ENCODE measurements at places on chromosomes 6 and 20.

- no peak for DNase-seq
Observed at GRCh38 chr6:41736186-41736733, 852 bp upstream of the TFEB start.

DNA sequence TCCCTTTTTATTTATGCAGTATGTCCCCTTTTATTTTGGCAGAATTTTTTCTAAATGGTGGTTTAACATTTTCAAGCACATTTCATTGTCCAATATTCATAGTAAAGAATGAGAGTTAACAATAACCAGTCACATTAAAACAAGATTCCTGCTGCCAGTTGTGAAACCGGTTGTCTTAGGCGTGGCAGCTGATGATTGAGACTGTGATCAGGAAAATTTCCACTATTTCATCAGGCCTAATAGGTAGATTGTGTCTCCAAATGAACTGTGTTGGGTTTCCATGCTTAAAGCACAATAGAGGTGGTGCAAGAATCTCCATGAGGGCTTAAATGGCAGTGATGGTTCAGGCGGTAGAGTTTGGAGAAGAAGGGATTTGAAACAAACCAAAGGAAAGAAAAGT lies 15.3 kb downstream of the PRDM1 start:
- no peak for DNase-seq

- DNase-seq, result no peak
Observed at GRCh38 chr6:122116835-122117627, 282.4 kb upstream of the HSF2 start.

DNA sequence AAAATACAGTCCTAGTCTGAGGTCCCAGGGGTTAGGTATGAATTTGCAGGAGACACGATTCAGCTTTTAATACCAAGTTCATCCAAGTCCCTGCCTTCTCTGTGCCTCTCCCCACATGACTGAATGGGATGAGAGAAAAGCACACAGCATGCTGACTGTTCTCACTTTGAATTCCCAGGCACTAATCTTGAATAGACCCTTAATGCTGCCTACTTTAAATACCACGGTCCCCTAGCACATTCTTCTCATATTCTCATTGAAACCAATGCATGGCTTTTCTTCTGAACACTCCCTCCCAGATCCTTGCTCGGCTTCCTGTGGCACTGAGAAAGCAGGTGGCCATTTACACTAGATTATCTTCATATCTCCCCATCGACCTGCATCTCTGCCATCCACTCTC lies 30.1 kb upstream of the SCAF8 start:
- DNase-seq, result no peak

- peak; percentile 13 for DNase-seq
Observed at GRCh38 chr6:166617359-166617758, 9.7 kb downstream of the RPS6KA2 start.

GRCh38 chr6:132725471-132725870 lies 11.6 kb upstream of the VNN1 start:
- DNase-seq, result no peak

DNA sequence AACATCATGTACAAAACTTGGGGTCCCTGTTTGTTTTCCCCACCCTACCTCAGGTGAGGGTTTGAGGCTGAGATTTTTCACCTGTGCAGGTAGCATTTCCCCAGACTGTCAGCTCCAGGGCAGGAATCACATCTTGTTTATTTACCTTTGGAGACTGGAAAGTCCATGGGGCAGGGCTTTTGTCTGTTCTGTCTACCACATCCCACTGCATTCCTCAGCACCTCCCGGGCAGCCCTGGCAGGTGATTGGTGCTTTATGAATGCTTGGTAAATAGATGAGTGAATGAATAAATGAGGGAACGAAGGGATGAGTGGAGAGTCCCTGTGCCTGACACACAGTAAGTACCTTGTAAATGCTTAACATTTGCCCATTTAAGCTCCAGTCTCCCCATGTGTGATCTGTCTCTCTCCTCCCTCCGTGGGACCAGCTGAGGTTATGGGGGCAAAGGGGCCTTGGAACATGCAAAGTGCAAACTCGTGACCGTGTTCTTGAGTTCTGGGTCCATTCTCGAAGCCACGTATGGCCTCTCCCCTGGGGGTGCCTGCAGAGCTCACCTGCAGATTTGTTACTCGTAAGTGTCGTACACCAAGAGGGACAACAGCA lies 69.7 kb upstream of the PMEPA1 start:
- DNase-seq, result no peak

- DNase-seq, result no peak
Observed at GRCh38 chr6:134667111-134667510, 282.8 kb downstream of the ALDH8A1 start.

GRCh38 chr20:52801628-52802006 lies 170.5 kb upstream of the TSHZ2 start:
- DNase-seq, result no peak

DNA sequence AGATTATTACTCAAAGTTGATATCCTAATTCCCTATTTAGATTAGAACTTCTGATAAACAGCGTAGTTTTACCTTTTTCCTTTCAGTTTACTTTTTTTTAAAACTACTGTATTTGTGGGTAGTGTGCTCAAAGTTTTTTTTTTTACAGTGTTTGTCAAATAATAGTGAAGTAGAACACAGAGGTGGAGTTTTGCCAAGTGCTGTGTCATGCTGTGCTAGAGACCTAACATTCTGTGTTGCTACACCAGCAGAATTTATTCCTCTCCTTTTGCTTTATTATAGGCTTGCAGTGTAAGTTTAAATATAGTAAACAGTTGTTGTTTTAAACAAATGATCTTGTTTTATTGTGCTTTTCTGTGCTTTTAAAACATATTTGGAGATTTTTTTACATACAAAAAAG lies 125.4 kb downstream of the HIVEP1 start:
- DNase-seq, result peak; percentile 81

GRCh38 chr6:13375360-13375878 lies 47.1 kb upstream of the TBC1D7 start:
- no peak for DNase-seq

GRCh38 chr6:20158676-20159075 lies 53.6 kb downstream of the MBOAT1 start:
- DNase-seq, result no peak

DNA sequence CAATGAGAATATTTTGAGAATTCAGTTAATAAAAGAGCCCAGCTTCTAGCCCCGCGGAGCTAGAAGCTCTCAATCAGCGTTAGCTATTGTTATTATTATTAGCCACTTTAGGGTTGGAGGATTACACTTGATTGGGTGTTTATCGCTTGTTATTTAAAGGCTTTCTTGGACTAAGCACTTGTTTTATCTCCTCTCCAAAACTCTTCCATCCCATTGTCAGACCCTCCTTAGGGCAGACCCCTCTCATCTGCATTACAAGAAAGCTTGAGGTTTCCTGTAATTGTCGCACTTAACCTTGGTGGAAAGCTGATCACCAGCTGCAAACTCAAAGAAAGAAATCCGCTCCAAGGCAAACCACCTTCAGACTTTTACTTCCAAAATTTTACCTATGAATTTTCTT lies 4.8 kb downstream of the DPPA5 start:
- no peak for DNase-seq

GRCh38 chr20:40393197-40394079 lies 295.6 kb downstream of the MAFB start:
- no peak for DNase-seq

GRCh38 chr20:19688031-19688806 lies 69.8 kb upstream of the RIN2 start:
- peak; percentile 84 for DNase-seq

GRCh38 chr20:41182296-41183212 lies 45.2 kb downstream of the PLCG1 start:
- peak; percentile 50 for DNase-seq

DNA sequence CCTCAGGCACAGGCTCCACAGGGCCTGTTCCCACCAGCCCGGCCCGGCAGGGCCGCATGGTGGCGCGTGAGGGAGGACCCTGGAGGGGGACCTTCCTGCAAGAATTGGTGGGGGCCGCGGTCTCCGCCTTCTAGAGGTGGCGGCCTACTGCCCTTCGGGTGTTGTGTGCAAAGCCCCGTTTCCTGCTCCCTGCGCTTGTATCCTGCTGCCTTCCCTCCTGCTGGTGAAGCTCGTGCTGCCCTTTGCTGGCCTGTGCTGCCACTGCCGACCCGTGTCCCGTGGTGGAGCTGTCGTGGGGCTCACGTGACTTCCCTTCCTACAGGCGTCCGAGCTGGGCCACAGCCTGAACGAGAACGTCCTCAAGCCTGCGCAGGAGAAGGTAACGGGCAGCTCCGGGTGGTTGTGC lies 8.4 kb upstream of the COL20A1 start:
- DNase-seq, result no peak

DNA sequence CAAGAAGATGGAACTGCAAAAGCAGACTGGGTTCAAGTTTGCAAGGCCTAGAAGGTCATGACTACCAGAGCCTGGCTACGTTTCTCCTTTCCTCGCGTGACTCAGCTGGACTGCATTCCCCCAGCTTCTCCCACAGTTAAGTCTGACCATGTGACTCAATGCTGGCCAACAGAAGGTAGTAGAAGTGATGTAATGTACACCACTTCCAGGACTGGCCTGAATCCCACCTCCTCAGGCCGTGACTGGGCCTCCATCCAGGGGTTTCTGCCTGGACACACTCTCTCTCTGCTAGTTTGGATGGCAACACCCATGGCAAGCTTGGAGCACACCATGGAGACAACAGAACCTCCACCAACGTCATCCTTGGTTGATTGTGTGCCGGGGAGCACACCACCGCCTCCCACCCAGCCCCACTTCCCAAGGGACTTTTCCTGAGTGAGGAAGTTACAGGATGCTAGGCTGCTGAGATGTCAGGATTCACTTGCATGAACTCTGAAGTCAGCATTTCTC lies 112.0 kb upstream of the CDYL start:
- peak; percentile 92 for DNase-seq

GRCh38 chr6:119297049-119297448 lies 52.5 kb downstream of the MAN1A1 start:
- DNase-seq, result no peak

DNA sequence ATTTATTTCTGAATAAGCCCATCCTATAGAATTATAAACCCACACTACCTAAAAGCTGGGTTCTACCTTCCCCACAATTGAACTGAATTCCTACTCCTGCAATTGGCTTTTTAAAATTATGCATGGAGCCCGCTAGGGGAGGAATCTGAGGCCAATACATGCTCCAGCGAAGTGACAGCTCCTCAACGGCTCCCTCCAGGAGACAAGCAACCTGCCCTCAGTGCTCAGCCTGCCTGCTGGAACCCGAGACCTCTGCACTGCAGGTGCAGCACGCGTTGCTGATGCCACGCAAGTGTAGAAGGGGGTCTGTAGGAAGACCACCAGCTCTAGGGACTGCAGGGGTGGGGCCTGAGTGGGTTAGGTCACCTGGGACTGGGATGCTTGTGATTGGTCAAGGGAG lies 170.2 kb upstream of the CDYL start:
- no peak for DNase-seq

DNA sequence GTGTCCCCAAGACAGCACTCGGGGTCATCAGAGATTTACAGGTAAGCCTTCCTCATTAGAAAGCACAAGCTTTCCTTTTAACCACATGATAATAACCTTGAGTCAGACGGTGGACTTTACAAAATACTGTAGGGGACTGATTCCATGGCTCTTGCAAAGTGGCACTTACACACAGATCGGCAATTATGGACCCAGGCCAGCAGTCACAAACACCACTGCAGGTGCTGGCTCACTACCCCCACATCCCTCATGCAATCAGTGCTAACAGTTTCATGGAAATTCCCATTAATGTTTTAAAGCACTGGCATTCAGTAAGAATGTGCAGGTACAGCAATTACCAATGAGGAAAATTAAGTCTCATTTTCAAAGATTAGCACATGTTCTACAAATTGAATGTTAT lies 516.5 kb downstream of the PRKN start:
- no peak for DNase-seq

GRCh38 chr6:136592930-136593673 lies 42.9 kb upstream of the MAP7 start:
- DNase-seq, result no peak

- DNase-seq, result no peak
Observed at GRCh38 chr6:160360955-160361354, 12.8 kb downstream of the SLC22A3 start.

- DNase-seq, result no peak
Observed at GRCh38 chr20:4089756-4090487, 74.6 kb upstream of the RNF24 start.

GRCh38 chr6:144012534-144012933 lies 4.5 kb upstream of the PLAGL1 start:
- no peak for DNase-seq

- DNase-seq, result no peak
Observed at GRCh38 chr6:13924146-13924948, 405 bp upstream of the RNF182 start.

- peak; percentile 52 for DNase-seq
Observed at GRCh38 chr20:2745060-2745910, 52.7 kb downstream of the EBF4 start.

DNA sequence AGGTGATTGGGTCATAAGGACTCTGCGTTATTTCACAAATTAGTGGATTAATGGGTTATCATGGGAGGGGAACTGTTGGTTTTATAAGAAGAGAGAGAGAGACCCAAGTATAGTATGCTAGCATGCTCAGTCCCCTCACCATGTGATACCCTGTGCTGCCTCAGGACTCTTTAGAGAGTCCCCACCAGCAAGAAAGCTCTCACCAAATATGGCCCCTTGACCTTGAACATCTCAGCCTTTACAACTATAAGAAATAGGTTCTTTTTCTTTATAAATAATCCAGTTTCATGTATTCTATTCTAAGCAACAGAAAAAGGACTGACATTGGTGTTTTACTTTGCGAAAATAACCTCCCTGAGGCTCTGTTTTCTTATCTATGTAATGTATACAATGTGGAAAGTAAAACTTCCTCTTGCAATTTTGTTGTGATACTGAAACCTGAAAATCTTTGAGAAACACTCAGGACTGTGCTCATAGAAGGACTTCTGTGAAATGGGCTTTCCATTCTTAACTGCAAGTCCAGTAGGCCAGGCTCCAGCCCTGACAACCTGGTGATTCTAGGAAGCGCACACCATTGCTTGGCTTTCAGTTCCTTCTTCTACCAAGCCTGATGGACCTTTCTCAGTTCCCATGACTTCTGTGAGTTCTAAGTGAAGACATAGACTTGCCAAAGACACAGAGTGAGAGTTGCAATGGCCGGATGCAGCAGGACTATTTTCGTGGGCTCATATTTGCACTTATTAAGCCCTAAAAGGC lies 21.9 kb downstream of the SIRPD start:
- no peak for DNase-seq

GRCh38 chr6:134732763-134733162 lies 217.1 kb downstream of the ALDH8A1 start:
- no peak for DNase-seq

DNA sequence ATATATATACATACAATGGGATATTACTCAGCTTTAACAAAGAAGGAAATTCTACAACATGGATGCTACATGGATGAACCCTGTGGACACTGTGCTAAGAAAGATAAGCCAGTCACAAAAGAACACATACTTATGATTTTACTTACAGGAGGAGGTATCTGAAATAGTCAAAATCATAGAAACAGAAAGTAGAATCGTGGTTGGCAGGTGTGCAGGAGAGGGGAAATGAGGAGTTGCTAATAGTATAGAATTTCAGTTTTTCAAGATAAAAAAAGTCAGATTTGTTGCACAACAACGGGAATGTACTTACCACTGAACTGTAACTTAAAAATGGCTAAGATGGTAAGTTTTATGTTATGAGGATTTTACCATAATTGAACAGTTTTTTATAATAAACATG lies 706.3 kb downstream of the TFAP2A start:
- no peak for DNase-seq

- no peak for DNase-seq
Observed at GRCh38 chr20:5996765-5997164, 46.3 kb downstream of the MCM8 start.
